ENCODE measurements at places on chromosomes 7 and 10. TPM values are rescaled to one million over a fixed set of nuclear protein-coding genes. Genes with fewer than 3 reads are reported as not detected.

DNA sequence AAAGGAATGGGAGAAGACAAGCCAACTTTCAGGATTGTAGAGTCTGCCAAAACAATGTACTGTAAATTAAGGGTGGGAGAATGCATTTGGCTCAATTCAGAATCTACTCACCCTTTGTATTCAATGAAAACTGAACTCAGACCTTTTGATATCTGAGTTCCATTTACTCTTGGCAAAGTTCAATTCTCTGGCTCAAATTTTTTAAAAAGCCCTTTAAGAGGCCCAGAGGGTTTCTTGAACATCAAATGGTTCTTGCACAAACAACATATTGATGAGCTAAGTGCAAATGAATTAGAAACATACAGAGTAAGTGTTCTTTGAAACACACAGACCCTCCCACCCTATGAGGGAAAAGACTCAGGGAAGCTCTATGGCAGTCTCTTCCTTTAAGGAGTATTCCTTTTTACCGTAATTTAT is 5.2 kb upstream of the XPNPEP1 start:
- H3K4me1 ChIP-seq = peaks cover 9% of the 10 kb centered on the region
- DNase-seq = no peak
- peaks cover 15% of the 10 kb centered on the region for H3K27me3 ChIP-seq

DNA sequence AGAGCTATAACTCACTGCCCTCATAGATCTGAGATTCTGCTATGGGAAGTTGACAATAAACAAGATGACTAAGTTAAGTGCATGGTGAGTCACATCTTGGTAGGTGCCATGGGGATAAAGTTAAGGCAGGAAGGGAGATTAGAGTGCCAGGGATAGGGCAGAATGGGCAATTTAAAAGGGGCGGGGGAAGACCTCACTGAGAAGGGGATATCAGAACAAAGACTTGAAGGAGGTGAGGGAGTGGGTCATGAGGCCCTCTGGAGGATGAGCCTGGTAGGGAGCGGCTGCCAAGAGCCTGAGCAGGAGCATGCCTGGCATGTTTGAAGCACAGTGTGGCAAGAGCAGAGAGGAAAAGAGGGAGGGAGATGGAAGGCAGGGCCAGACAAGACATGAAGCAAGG is 34.8 kb upstream of the INMT start:
- H3K4me1 ChIP-seq = no peaks in the 10 kb centered on the region
- no peaks in the 10 kb centered on the region for H3K36me3 ChIP-seq

DNA sequence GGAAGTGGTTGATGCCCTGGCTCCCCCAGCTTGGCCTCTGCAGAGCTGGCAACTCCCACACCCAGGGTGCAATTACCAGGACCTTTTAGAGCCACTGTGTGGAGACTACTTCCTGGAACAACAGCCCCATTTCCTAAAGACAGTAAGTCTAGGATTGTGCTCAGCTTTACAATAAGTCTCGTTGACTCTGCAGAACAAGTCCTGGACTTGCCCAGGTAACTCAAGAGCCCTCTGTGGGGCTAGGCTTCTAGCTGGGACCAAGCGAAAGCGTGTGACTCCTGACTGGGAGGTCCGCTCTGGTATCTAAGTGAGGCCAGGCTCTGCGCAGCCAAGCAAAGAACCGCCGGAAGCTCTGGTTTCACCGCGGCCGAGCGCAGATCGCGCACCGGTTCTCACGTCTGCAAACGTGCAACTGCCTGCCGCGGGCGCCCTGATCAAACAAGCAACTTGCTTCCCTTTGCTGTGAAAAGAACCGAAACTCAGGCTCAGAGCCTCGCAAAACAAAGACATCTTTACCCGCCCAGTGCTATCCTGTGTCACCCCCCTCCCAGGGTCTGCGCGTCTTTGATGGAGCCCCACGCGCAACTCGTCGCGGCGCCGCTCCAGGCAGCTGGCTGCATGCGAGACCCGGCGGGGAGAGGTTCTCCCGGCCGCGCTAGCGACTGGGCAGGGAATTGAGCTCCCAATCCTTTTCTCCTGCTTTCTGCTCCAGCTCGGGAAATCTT is 4.4 kb upstream of the PDLIM1 start:
- no peaks in the 10 kb centered on the region for H3K36me3 ChIP-seq
- H3K4me1 ChIP-seq = peaks cover 10% of the 10 kb centered on the region
- peak; percentile 70 for DNase-seq
- H3K27me3 ChIP-seq = peaks cover 69% of the 10 kb centered on the region

- no peaks in the 10 kb centered on the region for H3K27me3 ChIP-seq
- peaks cover 18% of the 10 kb centered on the region for H3K4me1 ChIP-seq
- H3K4me3 ChIP-seq = no peak overlapping the region
- H3K27ac ChIP-seq = no peak overlapping the region
Measured at GRCh38 chr10:35208949-35209613, 82.4 kb downstream of the CREM start.

GRCh38 chr10:114780577-114781184 is 40.9 kb upstream of the FHIP2A start:
- H3K4me3 ChIP-seq = no peak overlapping the region
- H3K36me3 ChIP-seq = no peaks in the 10 kb centered on the region
- peaks cover 12% of the 10 kb centered on the region for H3K4me1 ChIP-seq
- no peak for DNase-seq

- H3K4me3 ChIP-seq = no peak overlapping the region
- no peak overlapping the region for H3K27ac ChIP-seq
- H3K36me3 ChIP-seq = no peaks in the 10 kb centered on the region
- H3K4me1 ChIP-seq = peaks cover 8% of the 10 kb centered on the region
- no peak for DNase-seq
Measured at GRCh38 chr7:27346531-27347275, 104.1 kb downstream of the EVX1 start.

- H3K4me1 ChIP-seq = no peaks in the 10 kb centered on the region
- H3K4me3 ChIP-seq = no peak overlapping the region
- H3K36me3 ChIP-seq = no peaks in the 10 kb centered on the region
- no peak for DNase-seq
- H3K27me3 ChIP-seq = no peaks in the 10 kb centered on the region
- no peak overlapping the region for H3K27ac ChIP-seq
Measured at GRCh38 chr7:33733870-33734650, 171.3 kb upstream of the BMPER start.

- H3K4me3 ChIP-seq = no peak overlapping the region
- H3K27me3 ChIP-seq = no peaks in the 10 kb centered on the region
- DNase-seq = no peak
Measured at GRCh38 chr10:104445359-104445758, 91.7 kb downstream of the CFAP58 start.

- H3K36me3 ChIP-seq = no peaks in the 10 kb centered on the region
- H3K27ac ChIP-seq = no peak overlapping the region
- H3K4me1 ChIP-seq = peaks cover 2% of the 10 kb centered on the region
- no peaks in the 10 kb centered on the region for H3K27me3 ChIP-seq
- no peak overlapping the region for H3K4me3 ChIP-seq
Measured at GRCh38 chr7:116598278-116598677, 73.4 kb downstream of the CAV1 start.

DNA sequence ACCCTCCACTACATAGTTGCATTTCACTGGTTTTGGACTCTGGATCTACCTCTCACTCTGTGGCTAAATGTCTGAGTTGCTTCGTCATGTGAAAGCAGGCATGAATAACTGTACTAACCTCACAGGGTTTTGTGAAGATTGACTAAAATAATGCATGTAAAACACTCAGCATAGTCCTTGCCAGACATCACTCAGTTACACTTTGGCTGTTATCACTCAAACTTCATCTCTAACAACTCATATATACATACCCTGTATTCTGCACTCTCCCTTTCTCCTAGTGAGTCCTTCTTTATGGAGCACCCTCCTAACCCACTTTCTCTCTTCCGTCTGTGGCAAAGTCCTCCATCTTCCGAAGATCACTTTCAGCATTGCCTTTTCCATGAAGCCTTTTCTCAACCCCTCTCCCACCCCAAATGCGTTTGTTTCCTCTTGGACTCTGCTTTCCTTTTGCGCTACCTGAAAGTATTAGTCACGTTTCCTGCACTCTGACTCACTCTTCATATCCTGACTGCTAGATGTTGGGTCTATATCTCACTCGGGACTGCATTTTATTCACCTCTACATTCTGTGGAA is 72.6 kb downstream of the OSBPL3 start:
- H3K27me3 ChIP-seq = no peaks in the 10 kb centered on the region
- H3K4me1 ChIP-seq = no peaks in the 10 kb centered on the region
- H3K4me3 ChIP-seq = no peak overlapping the region
- H3K36me3 ChIP-seq = no peaks in the 10 kb centered on the region
- no peak for DNase-seq

Gene MMP21
- not detected for total RNA-seq

Gene TRIM74
- 0.36 TPM for total RNA-seq

Gene EPC1
- total RNA-seq = 45.4 TPM

Gene ATOH7
- 0.93 TPM for total RNA-seq

Gene NPSR1
- not detected for total RNA-seq
